ENCODE measurements at places on chromosomes 5 and 9.

GRCh38 chr9:17832812-17833211 lies 253.9 kb downstream of the SH3GL2 start:
- no peak for DNase-seq

DNA sequence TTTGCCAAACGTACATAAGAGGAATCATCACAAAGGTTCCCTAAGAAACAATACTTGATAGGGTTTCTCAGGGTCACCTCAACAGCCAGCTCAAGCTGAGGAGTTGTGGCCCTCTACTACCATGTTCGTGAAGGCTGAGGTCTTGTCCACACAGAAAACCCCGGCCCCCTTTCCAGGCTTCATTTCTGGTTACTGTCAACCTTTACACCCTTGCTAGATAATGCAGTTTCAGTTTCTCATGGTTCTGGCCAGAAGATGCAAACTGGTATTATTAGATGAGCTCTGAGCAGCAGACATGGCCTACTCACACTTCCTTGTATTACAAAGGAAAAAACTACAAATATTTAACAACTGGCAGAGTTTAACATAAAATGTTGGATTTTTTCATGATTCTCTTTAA lies 22.8 kb upstream of the KCNN2 start:
- DNase-seq = no peak

- no peak for DNase-seq
Measured at GRCh38 chr9:27851858-27852257, 278.6 kb upstream of the C9orf72 start.

- DNase-seq = no peak
Measured at GRCh38 chr5:156971848-156972525, 9.0 kb upstream of the TIMD4 start.

GRCh38 chr5:79436224-79436623 lies 77.7 kb downstream of the HOMER1 start:
- no peak for DNase-seq

GRCh38 chr5:56050551-56051255 lies 55.9 kb upstream of the IL6ST start:
- no peak for DNase-seq

DNA sequence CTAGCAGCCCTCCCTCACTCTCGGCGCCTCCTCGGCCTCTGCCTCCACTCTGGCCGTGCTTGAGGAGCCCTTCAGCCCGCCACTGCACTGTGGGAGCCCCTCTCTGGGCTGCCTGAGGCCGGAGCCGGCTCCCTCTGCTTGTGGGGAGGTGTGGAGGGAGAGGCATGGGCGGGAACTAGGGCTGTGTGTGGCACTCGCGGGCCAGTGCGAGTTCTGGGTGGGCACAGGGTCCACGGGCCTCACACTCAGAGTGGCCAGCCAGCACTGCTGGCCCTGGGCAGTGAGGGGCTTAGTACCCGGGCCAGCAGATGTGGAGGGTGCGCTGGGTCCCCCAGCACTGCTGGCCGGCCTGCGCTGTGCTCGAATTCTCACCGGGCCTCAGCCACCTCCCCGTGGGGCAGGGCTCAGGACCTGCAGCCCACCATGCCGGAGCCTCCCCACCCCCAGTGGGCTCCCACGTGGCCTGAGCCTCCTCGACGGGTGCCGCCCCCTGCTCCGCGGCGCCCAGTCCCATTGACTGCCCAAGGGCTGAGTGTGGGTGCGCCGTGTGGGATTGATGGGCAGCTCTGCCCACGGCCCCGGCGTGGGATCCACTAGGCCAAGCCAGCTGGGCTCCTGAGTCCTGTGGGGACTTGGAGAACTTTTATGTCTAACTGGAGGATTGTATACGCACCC lies 30.4 kb upstream of the FCHO2 start:
- DNase-seq = no peak

Measured in amniotic stem cell (primary cell).